ENCODE measurements at places on chromosomes 6 and 20.

DNA sequence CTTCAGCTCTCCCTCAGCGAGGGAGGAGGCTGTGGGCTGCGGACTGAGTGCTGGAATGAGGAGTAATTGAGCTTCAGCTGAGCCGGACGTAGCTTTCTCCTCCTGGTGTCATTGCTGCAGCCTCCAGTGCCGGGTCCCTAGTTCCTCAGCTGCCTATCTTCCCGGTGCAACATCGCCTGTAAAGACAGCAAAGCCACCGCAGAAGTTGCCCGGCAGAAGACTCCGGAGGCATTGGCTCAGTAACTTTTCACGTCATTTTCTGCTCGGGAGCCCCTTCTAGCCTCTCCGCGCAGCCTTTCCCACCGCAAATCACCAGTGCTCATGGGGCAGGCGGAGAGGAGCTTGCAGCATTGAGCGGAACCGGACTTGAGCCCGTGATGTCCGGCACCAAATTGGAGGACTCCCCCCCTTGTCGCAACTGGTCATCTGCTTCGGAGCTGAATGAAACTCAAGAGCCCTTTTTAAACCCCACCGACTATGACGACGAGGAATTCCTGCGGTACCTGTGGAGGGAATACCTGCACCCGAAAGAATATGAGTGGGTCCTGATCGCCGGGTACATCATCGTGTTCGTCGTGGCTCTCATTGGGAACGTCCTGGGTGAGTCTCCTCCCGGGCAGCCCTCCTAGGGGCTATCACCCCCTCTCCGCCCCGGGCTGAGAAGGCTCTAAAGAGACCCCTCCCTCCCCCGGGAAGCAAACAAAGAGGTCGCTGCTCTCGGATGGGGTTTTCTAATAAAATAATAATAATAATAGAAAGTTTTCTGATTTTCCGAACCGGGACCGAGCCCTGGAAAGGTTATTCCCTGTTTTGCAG, at the start of gene HCRTR2:
TSS of gene HCRTR2 (plus strand) at position 305 of the 816 bp plus-strand sequence. CDS start at position 378, 73 bp downstream.
- DNase-seq = no peak

- DNase-seq = no peak
Observed at GRCh38 chr20:37296371-37296770, 6.9 kb downstream of the MANBAL start.

DNA sequence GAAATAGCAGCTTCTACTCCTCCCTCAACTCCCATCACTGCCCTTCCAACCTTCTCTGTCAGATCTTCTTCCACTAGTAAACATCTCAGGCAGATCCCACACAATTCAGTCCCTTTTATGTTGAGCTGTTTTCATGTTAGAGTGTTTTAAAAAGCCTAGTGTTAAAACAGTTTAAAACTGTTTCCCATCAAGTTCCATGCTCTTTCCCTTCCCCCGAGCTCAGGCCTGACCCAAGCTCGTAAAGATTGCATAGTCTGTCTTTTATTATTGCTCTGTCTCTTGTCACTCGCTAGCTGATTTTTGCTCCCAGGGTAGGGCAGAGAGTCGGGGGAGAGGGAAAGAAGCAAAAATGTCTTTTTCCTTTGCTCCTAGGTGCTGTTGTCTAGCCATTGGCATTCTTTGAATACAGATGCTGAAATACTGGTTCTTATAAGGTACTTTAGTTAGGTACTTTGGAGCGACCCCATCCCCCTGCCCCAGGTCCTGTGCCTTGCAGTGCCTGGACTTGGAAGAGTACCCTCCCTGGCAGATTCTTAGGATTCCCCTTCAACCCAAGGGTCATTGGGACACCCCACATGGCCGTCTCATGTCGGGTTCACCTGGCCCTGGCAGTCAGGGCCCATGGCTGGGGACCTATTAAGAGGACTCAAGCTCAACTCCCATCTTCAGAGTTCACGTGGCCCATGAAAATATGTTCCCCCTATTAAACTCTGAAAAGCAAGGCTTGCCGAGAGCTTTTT, 101.2 kb upstream of the ARMC2 start:
- DNase-seq = no peak

GRCh38 chr20:2293971-2294370, 1.8 kb upstream of the TGM3 start:
- DNase-seq = no peak

- DNase-seq = no peak
Observed at GRCh38 chr6:169083508-169083874, 170.2 kb downstream of the THBS2 start.

GRCh38 chr6:49151461-49151860, 311.6 kb downstream of the MMUT start:
- DNase-seq = no peak
